ENCODE measurements at places on chromosomes 12 and 14.

DNA sequence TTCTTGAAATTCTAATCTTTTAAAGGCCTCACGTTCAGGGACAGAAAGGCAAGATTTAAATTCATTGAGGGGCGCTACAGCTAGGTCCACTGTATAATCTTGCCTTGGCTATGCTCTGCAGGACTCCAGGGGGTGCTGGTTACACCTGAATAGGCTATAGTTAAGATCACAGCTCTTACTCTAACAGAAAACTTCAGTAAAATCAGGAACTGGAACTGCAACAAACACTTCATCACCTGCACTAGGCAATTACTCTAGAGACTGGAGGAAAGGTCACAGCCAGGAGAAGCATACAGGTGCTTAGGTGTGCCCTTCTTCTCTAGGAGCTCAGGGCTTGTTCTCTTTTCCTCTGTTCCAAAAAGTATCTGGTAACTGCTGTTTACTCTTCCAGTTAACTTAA is 20.9 kb downstream of the SLCO1C1 start:
- peak; percentile 8 for DNase-seq

GRCh38 chr14:77145975-77146740 is 4.6 kb upstream of the ZDHHC22 start:
- DNase-seq = no peak

DNA sequence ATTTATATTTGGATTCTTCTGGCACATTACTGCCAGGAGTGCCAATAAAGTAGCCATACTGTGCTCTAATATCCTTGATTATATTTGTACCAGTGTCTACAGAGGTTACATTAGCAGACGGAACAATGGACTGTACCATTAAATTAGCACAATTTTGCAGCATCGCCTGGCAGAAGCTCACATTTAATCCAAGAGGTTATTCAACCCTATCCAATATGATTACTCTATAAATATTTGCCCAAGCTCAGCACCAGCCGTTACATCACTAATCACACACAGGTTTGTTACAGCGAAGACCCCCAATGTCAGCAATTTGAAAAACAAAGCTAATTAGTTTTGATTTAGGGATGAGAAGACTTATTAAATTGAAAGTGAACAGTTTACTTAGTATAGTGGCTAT is 16.9 kb upstream of the MGST1 start:
- no peak for DNase-seq

- DNase-seq = no peak
These were observed at the start of gene SLC8B1 for GRCh38 chr12:113334786-113335539. Gene SLC8B1 (minus strand): TSS chr12:113335109. CDS start chr12:113332878, 2,231 bp downstream.

- no peak for DNase-seq
These were observed 35.1 kb downstream of the P2RX4 start for GRCh38 chr12:121245031-121245430.
